Smooth muscle cell of trachea (primary cell): ENCODE measurements at places on chromosomes 5 and 9. TPM values are rescaled to one million over a fixed set of nuclear protein-coding genes. Genes with fewer than 3 reads are reported as not detected.

The ISL1 gene
- total RNA-seq, result not detected in 2 replicates

The ADGRV1 gene
- total RNA-seq, result 0.50 and 0.58 TPM in 2 replicates

The TRIM52 gene
- 6.8 and 12.5 TPM in 2 replicates for total RNA-seq

The PCSK1 gene
- total RNA-seq, result 0.15 and 0.17 TPM in 2 replicates

The PTGR1 gene
- 139 and 161 TPM in 2 replicates for total RNA-seq

The CDKN2A gene
- total RNA-seq, result 32.0 and 39.5 TPM in 2 replicates
